ENCODE measurements at places on chromosomes 13 and 19. TPM values are rescaled to one million over a fixed set of nuclear protein-coding genes. Genes with fewer than 3 reads are reported as not detected.

The GSK3A gene
- 104 TPM for total RNA-seq

The SELENOV gene
- total RNA-seq = not detected

The BEST2 gene
- 0.22 TPM for total RNA-seq

The WDR88 gene
- total RNA-seq = not detected

The COMP gene
- total RNA-seq = 0.16 TPM

The LYL1 gene
- 0.64 TPM for total RNA-seq

The CATSPERD gene
- total RNA-seq = not detected

The CERS1 gene
- 5.5 TPM for total RNA-seq

The GARIN5A gene
- 2.0 TPM for total RNA-seq

The LMTK3 gene
- total RNA-seq = 5.3 TPM

The DGKH gene
- total RNA-seq = 6.6 TPM

The SYCN gene
- total RNA-seq = not detected

The ZNF724 gene
- total RNA-seq = 0.90 TPM

The ERICH4 gene
- not detected for total RNA-seq

The ZNF763 gene
- not detected for total RNA-seq

The FLT3 gene
- not detected for total RNA-seq

The CACNA1A gene
- 0.29 TPM for total RNA-seq

The MAP4K1 gene
- 0.85 TPM for total RNA-seq

The ERICH6B gene
- not detected for total RNA-seq

The KLK2 gene
- total RNA-seq = not detected

The PCDH20 gene
- total RNA-seq = not detected

The ZFP36 gene
- 200 TPM for total RNA-seq

The ZNF98 gene
- total RNA-seq = not detected

The ZNF99 gene
- not detected for total RNA-seq

The ZNF649 gene
- total RNA-seq = 0.41 TPM

The CASP14 gene
- not detected for total RNA-seq

The TUBA3C gene
- total RNA-seq = not detected

The MRI1 gene
- total RNA-seq = 12.6 TPM

The NACC1 gene
- total RNA-seq = 32.8 TPM
